ENCODE measurements at places on chromosomes 16 and 17.

GRCh38 chr17:67244431-67245072, 444 bp downstream of the HELZ start:
- DNase-seq = no peak

GRCh38 chr16:81526935-81527334, 82.3 kb downstream of the CMIP start:
- no peak for DNase-seq

DNA sequence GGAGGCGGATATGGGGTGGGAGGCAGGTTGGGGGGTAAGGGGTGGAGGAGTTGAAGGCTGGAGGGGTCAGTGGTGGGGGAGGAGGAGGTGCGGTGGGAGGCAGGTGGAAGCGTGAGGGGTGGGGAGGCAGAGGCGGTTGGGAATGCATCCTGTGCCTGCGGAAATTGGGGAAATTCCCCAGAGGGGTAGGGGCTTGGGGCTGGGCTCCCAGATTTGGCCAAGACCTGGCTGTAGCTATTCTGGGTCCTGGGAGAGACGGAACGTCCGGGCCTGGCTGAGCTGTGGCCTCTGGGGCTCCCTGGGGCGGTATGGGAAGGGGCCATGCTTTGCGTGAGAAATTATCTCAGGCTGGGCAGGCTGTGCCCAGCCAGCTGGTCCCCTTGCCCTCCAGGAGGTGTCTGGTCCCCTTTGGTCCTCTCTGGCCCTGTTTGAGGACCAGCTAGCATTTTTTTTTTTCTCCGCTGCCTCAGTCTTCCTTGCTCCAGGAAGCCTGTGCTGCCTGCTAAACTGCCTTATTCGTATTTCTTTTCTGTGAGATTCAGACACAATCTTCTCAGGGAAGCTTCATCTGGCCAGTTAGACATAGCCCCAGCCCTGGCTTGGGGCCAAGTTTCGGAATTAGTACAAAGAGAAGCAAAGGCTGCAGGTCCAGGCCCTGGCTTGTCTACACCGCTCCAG, 7.3 kb upstream of the TRPV2 start:
- DNase-seq = no peak

DNA sequence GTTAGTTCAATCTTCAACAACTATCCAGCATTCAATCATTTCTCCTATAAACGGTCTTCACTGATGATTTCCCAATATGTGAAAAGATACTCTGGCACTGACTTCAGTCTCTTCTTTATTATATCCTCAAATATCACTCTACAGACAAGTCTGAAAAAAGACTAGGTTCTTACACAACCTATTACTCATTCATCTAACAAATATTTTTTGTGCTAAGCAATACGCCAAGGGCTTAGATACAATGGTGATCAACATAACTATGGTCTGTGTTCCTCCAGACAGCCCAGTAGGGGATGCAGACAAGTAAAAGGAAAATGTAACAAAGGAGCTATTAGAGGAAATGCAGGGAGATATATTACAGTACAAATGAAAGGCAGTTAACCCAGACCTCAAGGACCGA, 63.9 kb downstream of the MYO1D start:
- no peak for DNase-seq

GRCh38 chr16:17078931-17079631, 391.7 kb downstream of the XYLT1 start:
- DNase-seq = no peak

DNA sequence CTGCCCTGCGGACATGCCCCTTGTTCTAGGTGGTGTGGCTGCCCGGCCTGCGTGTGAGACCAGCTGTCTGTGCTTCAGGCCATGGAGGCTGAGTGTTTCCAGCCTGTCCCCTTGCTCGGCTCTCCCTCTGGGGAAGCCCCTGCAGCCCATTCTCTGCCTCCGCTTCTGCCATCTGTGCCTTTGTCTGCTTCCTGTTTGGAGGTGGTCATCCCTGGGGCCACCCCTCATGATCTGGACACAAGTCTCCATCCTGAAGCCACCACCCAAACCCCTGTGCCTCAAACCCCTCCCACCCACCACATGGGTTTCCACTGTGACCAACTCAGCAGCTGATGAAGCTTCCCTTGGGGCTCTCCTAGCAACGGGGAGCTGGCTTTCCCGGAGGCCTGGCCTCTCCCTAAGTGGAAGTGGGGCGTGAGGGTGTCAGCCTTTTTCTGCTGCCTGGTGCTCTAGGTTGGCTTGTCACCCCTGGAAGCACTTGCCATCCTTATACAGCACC, 184.9 kb downstream of the SEC14L1 start:
- DNase-seq = no peak

GRCh38 chr17:27504188-27504995, 48.1 kb downstream of the KSR1 start:
- no peak for DNase-seq

DNA sequence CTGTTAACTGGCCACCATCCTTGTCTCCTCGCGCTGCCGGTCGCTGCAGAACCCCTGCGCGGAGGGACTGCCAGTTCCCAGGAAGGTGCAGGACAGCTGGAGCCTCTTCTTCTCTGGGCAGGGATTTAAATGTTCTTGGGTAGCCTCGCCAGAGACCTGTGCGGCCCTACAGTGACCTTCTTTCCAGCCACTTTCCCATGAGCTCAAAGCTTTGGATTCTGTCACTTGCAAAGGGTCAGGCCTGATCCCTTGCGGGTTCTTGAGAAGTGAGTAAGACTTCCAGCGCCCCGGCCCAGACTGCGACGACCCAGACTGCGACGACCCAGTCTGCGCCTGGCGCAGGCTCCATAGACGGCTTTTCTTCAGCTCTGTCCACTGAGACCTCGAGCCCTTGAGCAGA, 1.4 kb upstream of the SLFN5 start:
- DNase-seq = no peak

- peak; percentile 14 for DNase-seq
Measured at GRCh38 chr17:6435968-6436367, 1.0 kb upstream of the AIPL1 start.

DNA sequence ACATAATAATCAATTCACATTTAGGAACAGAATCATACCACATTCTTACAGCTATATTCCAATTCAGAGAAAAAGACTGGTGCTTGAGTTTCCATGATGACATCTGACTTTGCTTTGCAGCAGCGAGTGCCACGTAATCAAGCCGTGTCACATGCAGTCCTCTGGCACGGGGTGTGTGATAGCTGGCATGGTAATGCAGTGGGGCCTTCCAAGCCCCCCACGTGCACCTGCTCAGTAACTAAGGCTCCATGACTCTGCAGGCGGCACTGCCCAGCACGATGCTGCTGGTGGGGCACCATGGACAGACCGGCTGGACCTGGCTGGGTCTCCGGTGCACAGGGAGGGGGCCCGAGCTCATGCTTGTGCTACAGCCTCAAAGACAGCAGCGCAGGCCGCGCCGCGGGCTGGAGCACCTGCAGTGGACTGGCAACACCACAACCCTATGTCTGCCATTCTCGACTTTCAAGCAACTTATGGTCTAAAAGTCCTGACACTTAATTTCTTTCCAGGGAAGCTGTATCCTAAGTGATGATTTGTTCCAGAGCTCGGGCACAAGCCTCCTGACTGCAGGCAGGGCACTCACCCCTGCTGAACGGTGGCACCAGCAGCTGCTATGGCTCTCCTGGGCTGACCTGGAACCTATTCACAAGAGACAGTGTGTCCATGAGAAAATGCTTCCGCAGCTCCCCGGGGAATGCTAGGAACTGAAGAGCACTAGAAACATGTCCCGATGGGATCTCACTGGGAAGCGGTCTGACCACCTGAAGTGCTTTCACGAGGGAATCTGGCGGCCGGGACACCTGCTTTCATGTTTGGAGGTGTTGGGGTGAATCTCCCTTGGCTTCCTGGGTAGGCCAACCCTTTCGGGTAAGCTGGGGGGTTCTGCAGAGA, 99.5 kb upstream of the DNAH17 start:
- no peak for DNase-seq

GRCh38 chr17:81090361-81091136, 55.6 kb downstream of the BAIAP2 start:
- DNase-seq = peak; percentile 34

DNA sequence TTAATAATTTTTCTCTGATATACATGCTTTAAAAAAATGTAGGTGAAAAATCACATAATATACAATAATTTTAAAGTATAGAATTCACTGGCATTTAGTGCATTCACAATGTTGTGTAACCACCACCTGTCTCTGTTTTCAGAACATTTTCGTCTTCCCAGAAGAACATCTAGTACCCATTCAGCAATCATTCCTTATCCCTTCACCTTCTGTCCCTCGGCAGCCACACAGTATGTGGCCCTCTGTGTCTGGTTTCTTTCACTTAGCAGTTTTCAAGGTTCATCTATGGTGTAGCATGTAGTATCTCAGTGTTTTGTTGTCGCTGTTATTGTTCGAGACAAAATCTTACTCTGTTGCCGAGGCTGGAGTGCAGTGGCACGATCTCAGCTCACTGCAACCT, 33.6 kb downstream of the PRPSAP2 start:
- no peak for DNase-seq

DNA sequence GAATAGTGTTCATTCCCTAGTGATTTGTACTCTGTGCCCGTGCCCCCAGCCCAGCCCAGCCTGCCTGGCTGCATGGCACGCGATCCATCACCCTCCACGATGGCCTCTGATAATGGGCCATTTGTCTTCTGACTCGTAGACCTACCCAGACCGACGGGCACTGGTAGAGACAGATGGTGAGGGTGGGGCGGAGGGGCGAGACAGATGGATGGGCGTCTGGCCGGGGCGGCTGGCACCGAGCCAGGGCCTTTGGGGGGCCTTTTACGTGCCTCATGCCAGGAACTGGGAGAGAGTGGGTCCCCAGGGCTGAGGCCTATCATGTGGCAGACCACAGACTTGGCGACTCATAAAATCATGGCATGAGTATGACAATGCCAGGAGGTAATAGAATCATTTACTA, 25.4 kb downstream of the CRHR1 start:
- DNase-seq = no peak

GRCh38 chr17:50475362-50475761, 3.3 kb upstream of the RSAD1 start:
- no peak for DNase-seq

- DNase-seq = no peak
Measured at GRCh38 chr16:64773638-64774037, 348.2 kb downstream of the CDH11 start.

DNA sequence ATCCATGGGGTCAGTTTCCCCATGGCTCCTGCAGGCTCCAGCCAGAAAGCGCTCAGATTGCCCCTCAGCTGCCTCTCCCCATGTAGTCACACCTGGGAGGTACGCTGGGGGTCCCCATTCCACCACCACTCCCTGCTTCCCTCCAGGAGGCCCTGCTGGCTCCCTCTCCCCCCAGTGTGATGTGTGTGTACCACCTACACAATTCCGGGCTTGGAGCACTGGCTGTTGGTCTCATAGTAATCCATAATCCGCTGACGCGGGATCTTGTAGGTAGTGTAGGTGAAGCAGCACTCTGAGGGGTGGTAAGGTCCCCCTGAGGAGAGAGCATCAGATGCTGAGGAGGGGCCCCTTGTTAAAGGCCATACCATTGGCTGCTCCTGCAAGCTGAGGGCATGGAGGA, 2.4 kb downstream of the CCL14 start:
- no peak for DNase-seq

- no peak for DNase-seq
Measured at GRCh38 chr17:33964344-33964979, 290.6 kb upstream of the CCL2 start.

GRCh38 chr17:55294042-55294751, 29.4 kb downstream of the HLF start:
- DNase-seq = no peak

All from esophagus squamous epithelium (tissue), 5 donors.